Left kidney (tissue), 8 donors: ENCODE measurements at places on chromosomes 6 and 20.

GRCh38 chr20:40668449-40669228, 20.4 kb downstream of the MAFB start:
- no peak for DNase-seq

GRCh38 chr6:38367231-38367630, 272.5 kb downstream of the BTBD9 start:
- no peak for DNase-seq

- no peak for DNase-seq
These were observed 17.1 kb downstream of the HIVEP2 start for GRCh38 chr6:142927904-142928303.

GRCh38 chr6:27502508-27503435, 29.9 kb upstream of the ZNF184 start:
- peak; percentile 64 for DNase-seq

DNA sequence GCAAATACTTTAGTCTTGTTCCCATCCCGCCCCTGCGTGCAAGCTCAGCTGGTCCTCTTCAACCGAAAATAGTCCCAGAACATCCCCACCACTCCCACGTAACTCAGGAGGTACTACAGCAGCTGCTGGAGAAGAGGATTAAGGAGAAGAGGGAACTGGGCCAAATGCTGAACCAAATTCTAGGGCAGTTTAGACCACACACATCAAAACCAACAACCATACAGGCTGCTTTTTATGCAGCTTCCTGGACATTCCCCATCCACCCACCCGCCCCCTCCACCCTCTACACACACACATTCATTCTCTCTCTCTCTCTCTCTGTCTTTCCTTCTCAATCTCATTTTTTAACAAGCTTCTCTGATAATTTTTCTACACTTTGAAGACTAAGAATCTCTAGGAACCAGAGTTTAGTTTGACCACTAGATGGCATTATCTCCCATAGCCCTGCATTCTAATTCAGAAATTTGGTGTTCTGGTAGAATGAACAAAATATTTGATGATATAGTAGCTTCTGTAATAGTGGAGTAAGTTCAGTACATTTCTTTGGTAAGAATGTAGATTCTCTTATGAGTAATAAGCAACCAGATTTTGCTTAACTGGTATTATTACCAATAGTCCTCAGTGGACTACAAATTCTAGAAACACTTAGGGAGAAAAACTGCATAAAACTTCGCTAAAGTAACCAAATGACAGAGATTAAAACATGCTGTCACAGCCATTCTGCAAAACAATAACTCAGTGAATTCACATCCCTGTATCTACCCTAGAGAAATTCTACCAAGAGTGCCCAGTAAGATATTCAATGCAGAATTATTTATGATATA, 52.1 kb upstream of the BEND6 start:
- DNase-seq, result peak; percentile 42

GRCh38 chr6:43095939-43096338, 19.8 kb downstream of the PTK7 start:
- DNase-seq, result no peak

GRCh38 chr6:111552241-111552744, 53.4 kb downstream of the TRAF3IP2 start:
- peak; percentile 94 for DNase-seq

DNA sequence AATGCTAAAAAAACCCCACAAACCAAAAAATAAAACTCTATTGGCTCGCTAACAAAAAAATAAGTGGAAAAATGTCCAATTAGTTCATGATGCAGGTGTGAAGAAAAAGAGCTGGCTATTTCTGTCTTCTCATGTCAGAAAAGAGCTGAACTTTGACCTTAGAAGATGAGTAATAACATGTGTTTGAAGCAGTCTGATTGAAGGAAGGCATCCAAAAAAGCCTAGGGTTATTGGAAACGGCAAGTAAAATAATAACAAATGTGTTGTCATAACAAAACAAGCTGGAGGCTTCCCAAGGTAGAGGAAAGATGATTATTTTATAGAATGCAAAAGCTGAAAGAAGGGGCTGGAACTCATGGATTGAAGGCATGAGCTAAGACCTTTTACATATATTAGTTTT, 94.4 kb upstream of the FAM184A start:
- DNase-seq, result no peak

DNA sequence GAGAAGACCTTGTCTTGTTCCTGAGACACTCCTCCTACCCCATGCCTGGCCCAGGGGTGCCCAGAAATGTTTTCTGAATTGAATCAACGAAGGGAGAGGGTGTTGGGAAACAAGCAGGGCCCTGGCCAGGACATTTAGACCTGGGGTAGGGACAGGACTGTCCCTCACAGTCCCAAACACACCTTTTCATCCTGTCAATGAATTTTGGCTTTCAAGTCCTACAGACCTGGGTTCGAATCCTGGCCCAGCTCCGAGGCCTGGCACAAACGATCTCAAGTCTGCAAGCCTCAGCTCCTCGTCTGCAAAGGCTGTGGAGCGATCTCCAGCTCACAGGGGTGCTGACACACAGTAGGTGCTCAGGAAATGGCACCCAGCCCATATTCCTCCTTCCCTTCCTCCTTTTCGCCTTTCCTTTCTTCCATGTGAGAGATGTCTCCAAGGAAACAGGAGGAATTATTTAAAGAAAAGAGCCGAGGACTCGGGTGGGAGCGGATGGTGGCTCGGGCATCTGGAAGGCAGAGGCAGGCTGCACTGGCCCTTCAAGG, 7.3 kb upstream of the DLGAP4 start:
- no peak for DNase-seq

- DNase-seq, result no peak
These were observed 6.5 kb upstream of the NPBWR2 start for GRCh38 chr20:64113796-64114355.

DNA sequence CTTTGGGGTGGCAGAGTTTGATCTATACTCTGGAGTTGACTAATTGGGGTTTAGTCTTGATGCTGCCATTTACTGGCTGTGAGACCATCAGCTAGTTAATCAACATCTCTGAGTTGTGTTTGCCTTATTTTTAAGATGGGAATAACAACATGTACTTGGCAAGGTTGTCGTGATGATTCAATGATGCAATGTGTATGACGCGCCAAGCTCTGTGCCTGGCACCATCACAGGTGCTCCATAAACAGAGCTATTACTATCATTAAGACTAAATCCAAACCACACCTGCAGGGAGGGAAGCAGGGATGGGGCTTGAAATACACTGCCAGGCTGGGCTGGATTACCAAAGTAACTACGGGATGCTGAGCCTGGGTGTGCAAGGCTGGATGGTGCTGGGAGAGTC, 60.1 kb upstream of the E2F3 start:
- DNase-seq, result no peak

- DNase-seq, result no peak
These were observed 20.7 kb upstream of the BPI start for GRCh38 chr20:38283236-38283635.

GRCh38 chr20:31559704-31560093, 45.4 kb upstream of the ID1 start:
- no peak for DNase-seq

GRCh38 chr20:58086763-58087561, 141.5 kb downstream of the ANKRD60 start:
- DNase-seq, result peak; percentile 46

GRCh38 chr6:170128811-170129681, 161.8 kb downstream of the DLL1 start:
- DNase-seq, result no peak

DNA sequence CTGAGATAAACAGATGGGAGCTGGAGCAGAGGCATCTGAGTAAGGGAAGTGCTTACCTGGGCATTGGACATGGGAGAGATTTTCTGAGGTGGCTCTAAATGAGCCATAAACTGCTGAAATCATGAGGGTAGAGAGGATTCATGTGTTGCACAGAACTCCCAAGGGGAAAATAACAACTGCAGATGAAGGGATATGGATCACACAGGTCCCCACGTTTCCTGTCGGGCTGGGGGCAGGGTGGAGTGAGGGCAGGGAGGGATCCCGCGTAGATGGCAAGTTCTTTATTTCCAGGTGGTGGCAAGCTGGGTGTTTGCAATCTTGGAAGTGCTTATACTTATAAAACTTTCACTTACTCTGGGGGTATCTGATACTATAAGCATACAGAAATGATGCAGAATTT, 422.6 kb upstream of the FLRT3 start:
- DNase-seq, result no peak

- DNase-seq, result no peak
These were observed 111.0 kb downstream of the EDN1 start for GRCh38 chr6:12401200-12401599.

- no peak for DNase-seq
These were observed 197.9 kb downstream of the CDH4 start for GRCh38 chr20:61449916-61450315.

GRCh38 chr6:12882761-12883290, 166.3 kb downstream of the PHACTR1 start:
- no peak for DNase-seq

- DNase-seq, result no peak
These were observed 68.4 kb downstream of the ID4 start for GRCh38 chr6:19905584-19905983.

GRCh38 chr6:22045261-22045912, 251.4 kb downstream of the PRL start:
- DNase-seq, result no peak

- DNase-seq, result no peak
These were observed 71.6 kb upstream of the ADGRF4 start for GRCh38 chr6:47626782-47627181.

DNA sequence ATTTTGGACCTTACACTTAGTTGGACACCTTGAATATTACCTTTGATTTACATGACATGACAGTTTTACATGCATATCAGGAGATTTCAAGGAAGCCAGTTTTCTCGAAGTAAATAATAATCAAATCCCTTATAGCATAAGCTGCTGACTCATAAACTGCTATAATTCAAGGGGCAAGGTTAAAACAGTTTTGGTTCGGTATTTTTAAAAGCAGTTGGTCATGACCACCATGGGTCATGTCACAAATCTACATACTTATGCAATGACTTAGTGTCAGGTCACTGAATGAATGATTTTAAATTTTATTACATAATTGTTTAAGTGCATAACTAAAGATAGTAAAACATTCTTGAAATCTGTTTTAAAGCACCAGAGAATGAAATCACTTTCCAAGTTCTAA, 158.0 kb downstream of the DST start:
- DNase-seq, result peak; percentile 4

- no peak for DNase-seq
These were observed 8.2 kb downstream of the STX7 start for GRCh38 chr6:132504757-132505156.

DNA sequence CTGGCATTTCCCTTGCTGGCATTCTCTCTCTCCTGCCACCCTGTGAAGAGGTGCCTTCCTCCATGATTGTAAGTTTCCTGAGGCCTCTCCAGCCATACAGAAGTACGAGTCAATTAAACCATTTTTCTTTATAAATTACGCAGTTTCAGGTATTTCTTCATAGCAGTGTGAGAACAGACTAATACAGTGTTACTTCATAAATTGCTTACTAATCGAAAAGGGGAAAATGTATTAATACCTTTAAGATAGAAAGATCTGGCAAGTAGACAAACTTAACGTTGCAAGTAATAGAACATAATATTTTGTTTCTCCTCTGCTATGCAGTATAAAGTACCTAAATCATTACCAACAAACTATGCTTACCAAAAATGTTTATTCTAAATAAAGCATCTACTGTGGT, 178.3 kb upstream of the LAMA2 start:
- DNase-seq, result no peak

- DNase-seq, result peak; percentile 50
These were observed 453.1 kb upstream of the MARCKS start for GRCh38 chr6:113403966-113404595.

DNA sequence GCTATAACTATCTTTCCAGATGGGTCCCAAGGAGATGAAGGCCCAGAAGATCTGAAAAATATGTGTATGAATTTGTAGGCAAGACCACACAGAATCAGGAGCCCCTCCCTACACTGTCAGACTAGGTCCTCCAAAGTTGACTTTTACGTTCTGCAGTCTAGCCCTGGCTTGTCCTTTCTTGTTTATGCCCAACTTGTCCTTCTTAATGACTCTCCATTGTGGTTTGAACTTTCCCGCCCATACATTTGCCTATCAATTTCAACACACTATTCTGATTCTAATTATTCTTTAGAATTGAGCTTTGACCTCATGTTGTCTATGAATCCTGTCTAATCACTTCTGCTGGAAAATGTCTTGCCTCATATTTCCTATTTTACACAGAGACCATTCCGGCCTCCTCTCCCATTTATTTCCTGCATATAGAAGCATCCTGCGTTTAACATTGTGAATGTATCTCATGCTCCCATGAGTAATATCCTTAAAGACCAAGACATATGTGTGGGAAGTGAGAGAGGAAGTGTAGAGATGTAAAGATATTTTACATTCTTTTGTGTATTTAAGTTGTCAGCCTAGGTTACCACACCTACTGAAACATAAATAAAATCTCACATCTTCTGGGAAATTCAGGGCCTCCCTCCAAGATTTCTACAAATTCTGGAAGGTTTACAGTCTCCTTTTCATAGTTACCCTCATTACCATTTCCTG, 348.3 kb downstream of the BCKDHB start:
- DNase-seq, result no peak

DNA sequence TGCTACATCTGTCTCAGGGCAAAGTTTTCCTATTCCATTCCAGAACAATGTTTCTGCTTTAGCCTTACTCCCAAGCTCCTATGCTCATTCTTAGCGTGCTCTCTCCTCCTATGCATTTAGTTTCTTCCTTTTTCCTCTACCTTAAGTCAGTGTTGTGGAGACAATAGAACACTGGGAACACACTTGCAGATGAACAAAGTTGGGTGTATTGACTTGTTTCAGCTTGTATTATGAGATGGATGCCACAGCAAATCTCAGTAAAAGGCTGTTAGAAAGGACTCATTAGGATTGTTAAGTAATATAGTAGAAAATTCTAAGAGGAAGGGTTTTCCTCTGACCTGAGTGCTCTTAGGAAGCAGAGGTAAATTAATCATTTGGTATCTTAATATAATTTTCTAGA, 48.4 kb downstream of the BMP5 start:
- no peak for DNase-seq

DNA sequence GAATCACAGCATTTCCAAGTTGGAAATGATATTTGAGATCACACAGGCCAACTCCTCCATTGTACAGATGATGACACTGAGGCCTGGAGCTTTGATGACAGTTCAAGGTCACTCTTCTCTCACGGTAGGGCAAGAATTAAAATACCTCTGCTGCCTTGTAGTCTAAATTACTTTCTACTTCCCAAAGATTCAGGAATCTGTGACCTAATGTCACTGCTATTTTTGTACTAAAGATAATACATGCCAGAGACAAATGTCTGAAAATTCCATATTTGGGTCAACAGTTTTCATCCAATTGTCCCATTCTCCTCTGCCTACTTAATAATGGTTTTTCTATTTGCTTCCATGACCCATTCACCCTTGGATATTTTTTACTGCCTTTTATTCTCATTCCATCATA, 160.0 kb downstream of the SOD2 start:
- no peak for DNase-seq
